ENCODE measurements at places on chromosomes 12 and 14. TPM values are rescaled to one million over a fixed set of nuclear protein-coding genes. Genes with fewer than 3 reads are reported as not detected.

PIK3C2G gene
- total RNA-seq, result not detected

BTG1 gene
- total RNA-seq, result 150 TPM

SIX4 gene
- total RNA-seq, result 2.0 TPM

HELB gene
- total RNA-seq, result 4.0 TPM

HOXC12 gene
- total RNA-seq, result 0.57 TPM

SPTB gene
- 0.17 TPM for total RNA-seq

LAG3 gene
- 0.44 TPM for total RNA-seq

NOVA1 gene
- 104 TPM for total RNA-seq

ASCL1 gene
- not detected for total RNA-seq

SOX5 gene
- 52.8 TPM for total RNA-seq

PLEKHG7 gene
- total RNA-seq, result not detected

RNASE12 gene
- total RNA-seq, result not detected

RNASE3 gene
- total RNA-seq, result not detected

FGFR1OP2 gene
- total RNA-seq, result 61.2 TPM

ANKS1B gene
- 4.5 TPM for total RNA-seq

SMCO2 gene
- total RNA-seq, result 0.34 TPM

KRT78 gene
- total RNA-seq, result not detected

DACT1 gene
- 6.4 TPM for total RNA-seq

CCDC196 gene
- not detected for total RNA-seq

ANKRD9 gene
- 26.8 TPM for total RNA-seq

EML1 gene
- 27.2 TPM for total RNA-seq

TAMALIN gene
- total RNA-seq, result 16.0 TPM

PGF gene
- 3.2 TPM for total RNA-seq

SAV1 gene
- total RNA-seq, result 42.5 TPM

SRRM4 gene
- not detected for total RNA-seq

KRT82 gene
- not detected for total RNA-seq

TSPAN19 gene
- total RNA-seq, result not detected

TAC3 gene
- not detected for total RNA-seq

ANO2 gene
- 13.2 TPM for total RNA-seq

MYF5 gene
- total RNA-seq, result not detected

COQ5 gene
- 33.5 TPM for total RNA-seq
